Esophagus squamous epithelium (tissue), 5 donors: ENCODE measurements at places on chromosomes 16 and 17.

- no peak for DNase-seq
Measured at GRCh38 chr17:64254755-64255154, 8.3 kb downstream of the TEX2 start.

DNA sequence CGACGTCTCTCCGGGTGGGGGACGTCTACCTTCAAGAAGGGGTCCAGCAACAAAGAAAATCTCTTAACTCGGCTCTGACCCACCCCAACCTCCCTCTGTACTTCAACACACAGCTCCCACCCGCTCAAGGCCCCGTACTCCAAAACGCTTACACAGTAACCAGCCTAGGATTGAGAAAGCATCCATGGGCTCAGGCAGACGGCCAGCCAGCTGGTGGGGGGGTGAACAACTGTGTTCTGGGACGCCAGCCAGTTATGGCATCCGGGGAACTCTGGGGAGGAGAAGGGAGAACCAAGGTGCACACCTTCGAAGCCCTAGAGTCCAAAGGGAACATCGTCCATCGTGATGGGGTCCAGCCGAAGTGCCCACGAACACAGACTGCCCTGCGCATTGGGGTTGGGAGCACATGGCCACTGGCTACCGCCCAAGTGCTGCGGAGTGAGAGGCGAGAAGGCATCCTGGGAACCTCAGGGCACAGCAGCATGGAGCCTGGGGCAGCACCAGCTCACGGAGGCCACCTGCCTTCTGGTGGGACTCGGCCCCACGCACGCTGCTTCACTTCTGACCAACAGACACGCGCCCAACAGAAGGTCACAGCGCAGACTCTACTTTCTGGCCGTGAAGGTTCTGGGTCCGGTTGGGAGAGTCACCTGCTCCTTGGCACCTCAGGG, 14.3 kb downstream of the SLC16A3 start:
- DNase-seq: no peak

DNA sequence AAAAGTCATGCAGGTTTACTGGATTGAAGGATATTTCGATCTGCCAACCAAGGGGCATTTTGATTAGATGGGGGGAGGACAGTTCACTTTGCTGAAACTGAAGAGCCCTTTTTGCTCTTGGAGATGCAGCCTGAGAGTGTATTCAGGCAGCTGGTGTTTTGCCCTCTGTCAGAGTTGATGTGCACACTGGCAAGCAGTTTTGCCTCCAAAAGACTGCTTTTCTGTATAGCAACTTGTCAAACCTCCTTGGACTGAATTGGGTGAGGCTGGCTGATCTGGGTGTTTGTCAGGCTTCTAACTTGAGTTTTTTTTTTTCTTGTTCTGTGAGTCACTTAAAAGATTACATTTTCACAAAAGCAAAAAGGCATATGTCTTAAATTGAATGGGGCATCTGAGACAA, 22.6 kb upstream of the ANKFN1 start:
- no peak for DNase-seq

DNA sequence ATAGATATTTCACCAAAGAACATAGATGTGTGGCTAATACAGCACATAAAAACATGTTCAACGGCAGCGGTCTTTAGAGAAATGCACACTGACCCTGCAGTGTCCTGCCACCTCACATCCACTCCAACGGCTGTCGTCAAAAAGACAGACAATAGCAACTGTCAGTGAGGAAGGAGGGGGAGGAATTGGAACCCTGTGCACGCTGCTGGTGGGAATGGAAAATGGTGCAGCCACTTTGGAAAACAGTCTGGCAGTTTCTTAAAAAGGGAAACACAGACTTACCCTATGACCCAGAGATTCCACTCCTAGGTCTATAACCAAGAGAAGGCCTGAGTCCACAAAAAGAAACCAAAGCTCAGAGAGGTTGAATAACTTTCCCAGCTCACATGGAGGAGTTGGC, 7.7 kb downstream of the CEP295NL start:
- no peak for DNase-seq

GRCh38 chr16:88290850-88291830, 91.6 kb upstream of the ZNF469 start:
- no peak for DNase-seq

GRCh38 chr17:46732754-46733398, 85.6 kb downstream of the WNT3 start:
- DNase-seq: no peak

DNA sequence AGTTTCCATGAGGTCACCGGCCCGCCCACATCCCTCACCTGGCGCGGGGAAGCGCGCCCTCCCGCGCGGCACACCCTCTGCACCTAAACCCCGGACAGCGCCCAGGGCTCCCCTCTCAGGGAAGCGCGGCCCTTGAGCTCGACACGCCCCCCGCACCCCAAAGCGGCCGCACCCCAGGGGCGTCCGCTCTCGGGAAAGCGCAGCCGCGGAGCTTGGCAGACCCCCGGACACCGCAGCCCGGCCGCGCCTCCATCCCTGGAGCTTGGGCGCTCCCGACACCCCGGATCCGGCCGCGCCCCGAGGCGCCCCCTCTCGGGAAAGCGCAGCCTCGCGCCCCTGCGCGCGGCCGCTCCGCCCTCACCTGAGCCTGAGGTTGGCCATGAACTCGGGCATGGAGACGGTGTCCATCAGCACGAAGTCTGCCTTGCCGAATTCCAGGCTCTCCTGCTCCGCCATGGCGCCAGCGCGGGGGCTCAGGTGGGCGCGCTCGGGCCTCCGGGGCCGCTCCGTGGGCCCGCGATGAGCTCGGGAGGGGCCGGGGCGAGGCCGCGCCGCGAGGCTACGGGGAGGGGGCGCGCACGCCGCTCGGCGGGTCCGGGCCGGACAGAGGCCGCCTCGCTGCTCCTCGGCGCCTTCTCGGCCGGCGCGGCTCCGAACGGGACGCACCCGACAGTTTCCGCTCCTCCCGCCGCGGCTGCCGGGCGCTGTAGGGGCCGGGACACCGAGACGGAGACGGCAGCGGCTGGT, at the start of gene MYO1D:
MYO1D (minus strand) TSS at position 708 of the 747 bp plus-strand sequence; CDS start at position 456, 252 bp downstream.
- DNase-seq: no peak

- DNase-seq: no peak
Measured at GRCh38 chr16:23020084-23020483, 129.2 kb downstream of the USP31 start.

GRCh38 chr16:65624229-65624628, 502.4 kb upstream of the CDH11 start:
- DNase-seq: no peak

GRCh38 chr17:6046431-6046830, 23.7 kb upstream of the WSCD1 start:
- no peak for DNase-seq

- DNase-seq: no peak
Measured at GRCh38 chr17:75512926-75513640, 2.3 kb downstream of the CASKIN2 start.

DNA sequence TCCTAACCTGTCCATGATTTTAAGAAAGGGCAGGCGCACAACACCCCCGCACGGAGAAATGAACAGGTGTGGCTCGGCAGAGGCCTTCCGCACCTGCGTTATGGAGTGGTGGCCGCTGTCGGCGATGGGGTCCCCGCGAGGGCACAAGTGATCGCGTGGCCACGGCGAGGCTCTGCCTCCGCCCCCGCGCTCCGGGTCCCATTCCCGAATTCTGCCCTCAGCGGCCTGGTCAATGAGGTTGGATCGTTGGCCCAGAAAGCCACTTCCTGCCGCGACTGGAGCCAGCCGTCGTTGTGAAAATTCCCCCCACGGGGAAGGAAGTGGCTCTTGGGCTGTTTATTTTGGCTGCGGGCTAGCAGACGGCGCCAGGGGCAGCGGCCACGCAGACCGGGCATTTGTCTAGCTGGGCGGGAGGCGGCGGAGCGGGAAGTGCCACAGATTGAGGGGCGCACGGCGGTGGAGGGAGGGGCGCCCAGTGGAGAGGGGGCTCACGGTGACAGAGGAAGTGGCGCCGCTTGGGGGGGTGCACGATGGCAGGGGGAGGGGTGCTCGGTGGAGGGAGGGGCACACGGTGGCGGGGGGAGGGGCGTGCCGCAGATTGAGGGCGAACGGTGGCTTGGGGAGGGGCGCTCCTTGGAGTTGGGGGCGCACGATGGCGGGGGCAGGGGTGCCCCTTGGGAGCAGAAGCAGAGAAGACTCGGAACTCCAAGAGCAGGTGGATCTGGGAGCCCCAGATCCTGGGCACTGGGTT, 25.0 kb downstream of the MRC2 start:
- no peak for DNase-seq

GRCh38 chr16:70664325-70665112, 18.2 kb downstream of the IL34 start:
- DNase-seq: no peak

DNA sequence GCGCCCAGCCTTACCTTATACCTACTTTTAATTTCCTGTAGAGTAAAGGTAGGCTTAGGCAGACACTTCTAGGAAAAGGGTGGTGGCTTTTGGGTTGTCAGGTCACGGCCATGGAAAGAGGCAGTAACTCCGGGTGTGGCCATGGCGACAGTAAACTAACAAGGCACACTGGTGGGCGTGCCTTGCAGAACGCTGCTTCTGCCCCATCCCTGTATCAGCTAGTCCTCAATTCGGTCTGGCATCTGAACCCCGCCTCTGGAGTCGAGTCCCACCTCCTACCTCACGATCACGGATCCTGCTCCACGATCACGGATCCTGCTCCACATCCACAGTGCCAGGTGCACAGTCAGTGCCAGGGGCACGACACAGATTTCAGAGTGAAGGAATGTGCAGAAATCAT, 5.6 kb downstream of the ADCY9 start:
- DNase-seq: no peak

DNA sequence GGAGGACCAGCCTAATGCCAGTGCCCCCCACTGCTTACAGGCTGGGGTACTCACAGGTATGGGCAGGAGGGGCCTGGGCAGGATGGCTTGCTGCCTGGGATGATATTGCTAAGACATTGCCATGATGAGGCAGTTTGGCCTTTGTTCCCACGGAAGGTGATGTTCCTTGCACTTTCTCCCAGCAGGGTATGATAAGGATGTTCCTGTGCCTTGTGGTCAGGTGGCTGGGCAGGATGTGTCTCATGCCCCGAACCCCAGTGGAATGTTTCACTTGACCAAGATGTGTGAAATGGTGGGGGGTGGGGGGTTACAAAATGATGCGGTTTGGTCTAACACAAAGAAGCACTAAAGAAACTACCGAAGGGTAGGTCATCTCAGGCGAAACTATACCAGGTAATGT, 337.8 kb upstream of the ZFHX3 start:
- DNase-seq: no peak

- no peak for DNase-seq
Measured at GRCh38 chr17:82272495-82273326, 789 bp downstream of the CSNK1D start.

- DNase-seq: no peak
Measured at GRCh38 chr17:66898536-66898935, 63.6 kb downstream of the CACNG5 start.

GRCh38 chr17:75450270-75450669, 6.2 kb upstream of the TMEM94 start:
- DNase-seq: no peak

DNA sequence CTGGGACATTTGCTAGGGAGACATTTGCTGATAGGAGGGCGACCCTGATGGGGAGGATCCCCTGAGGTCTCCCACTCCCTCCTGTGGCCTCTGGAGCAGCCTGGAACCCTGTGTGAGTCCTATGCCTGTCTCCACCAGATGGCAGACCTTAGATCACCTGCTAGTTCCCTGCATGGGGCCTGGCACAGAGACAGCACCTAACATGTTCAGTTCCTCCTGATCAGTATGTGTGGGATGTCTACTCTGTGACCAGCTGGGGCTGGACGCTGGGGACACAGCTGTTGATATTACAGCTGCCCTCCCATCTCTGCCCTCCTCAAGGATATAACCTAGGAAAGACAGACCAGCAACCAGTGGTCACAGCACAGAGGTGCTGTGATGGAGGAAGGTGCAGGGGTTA, 1.1 kb upstream of the ADCY7 start:
- no peak for DNase-seq
